ENCODE measurements at places on chromosomes 1 and 21.

DNA sequence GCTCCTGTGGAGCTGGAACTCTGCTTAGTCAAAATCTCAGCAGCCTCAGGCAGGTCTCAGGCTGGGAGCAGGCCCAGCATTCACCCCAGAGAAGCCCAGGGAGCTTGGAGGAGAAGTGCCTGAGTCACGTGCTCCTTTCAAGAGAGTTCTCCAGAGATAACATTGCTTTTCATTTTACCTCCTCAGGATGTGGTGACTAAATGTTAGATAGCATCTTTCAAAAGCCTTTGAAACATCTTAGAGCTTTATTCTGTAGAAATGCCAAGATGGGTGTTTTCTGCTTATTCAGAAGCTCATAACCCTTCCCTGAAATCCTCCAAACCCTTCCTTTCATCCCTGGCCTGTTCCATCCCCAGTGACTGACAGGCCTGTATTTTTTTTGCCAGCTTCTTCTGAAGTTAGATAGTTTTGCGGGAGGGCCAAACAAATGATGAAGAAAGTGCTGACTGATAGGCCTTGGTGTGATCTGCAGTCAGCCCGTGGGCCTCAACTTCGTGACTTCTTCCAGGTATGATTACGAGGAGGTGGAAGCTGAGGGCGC lies 58.0 kb downstream of the PGM1 start:
- DNase-seq = no peak

- no peak for DNase-seq
Observed at GRCh38 chr1:115473986-115474565, 136.0 kb upstream of the NGF start.

GRCh38 chr1:175968486-175969172 lies 225.2 kb upstream of the TNR start:
- DNase-seq = no peak

DNA sequence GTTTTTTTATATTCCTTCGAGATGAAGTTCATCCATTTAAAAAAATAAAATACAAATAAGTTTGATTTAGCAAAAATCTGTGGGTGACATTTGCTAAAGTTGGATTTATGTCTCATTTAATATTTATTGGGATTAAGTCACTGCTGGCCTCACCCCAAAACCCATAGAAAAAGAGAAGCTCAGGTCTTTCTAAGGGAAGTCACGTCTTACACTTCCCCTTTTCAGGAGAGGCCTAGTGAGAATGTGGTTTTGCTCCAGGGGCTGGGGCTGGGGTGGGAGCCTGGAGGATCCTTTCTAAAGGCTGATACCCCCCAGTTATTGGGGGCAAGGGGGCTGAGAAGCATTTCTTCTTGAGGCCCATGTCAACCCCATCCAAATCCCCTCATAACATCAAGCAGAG lies 300.3 kb downstream of the DSCAM start:
- no peak for DNase-seq

- DNase-seq = no peak
Observed at GRCh38 chr21:18549214-18549905, 145.8 kb upstream of the TMPRSS15 start.

GRCh38 chr1:202160377-202160940 lies at the start of gene PTPN7:
PTPN7 (minus strand) TSS chr1:202160602; CDS start chr1:202159402, 1,200 bp downstream.
- no peak for DNase-seq

DNA sequence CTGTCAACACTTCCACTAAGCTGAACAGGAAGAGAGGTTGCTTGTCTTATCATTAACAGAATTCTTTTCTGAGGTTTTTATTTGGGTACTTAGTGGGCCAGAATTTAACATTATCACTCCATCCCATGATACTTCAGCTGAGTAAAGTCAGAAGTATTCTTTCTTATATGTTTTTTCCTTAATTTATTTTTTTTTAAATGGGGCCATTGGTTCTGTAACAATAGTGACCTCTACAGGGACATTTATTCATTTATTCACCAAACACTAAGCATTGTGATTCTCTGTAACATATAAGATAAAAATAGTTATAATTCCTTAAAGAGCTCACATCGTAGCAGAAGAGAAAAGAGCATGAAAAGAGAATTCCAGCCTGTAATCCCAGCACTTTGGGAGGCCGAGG lies 9.8 kb downstream of the GREM2 start:
- DNase-seq = no peak

GRCh38 chr1:212966616-212967015 lies 16.3 kb downstream of the VASH2 start:
- DNase-seq = no peak

- DNase-seq = no peak
Observed at GRCh38 chr1:207964195-207964966, 53.5 kb upstream of the CD34 start.

- DNase-seq = no peak
Observed at GRCh38 chr1:60359431-60359830, 285.9 kb upstream of the C1orf87 start.

DNA sequence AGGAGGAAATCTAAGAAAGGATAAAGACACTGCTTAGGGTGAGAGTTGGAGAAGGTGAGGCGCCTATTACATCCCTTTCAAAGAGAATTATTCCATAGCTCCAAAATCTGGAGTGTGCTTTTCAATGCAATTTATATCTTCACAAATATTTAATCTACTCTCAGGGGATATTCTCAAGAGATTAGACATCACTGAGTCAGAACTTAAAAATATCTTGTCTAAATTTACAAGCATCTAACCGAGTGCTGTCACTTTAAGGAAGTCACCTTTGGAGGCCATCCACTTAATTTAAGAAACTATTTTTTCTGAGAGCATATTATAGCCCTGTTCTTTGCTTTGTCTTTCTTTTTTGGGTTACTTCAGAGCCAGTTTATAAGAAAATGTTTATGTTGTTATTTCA lies 134.6 kb downstream of the TNFSF18 start:
- DNase-seq = no peak

GRCh38 chr1:4108758-4109627 lies 208.9 kb upstream of the C1orf174 start:
- no peak for DNase-seq

DNA sequence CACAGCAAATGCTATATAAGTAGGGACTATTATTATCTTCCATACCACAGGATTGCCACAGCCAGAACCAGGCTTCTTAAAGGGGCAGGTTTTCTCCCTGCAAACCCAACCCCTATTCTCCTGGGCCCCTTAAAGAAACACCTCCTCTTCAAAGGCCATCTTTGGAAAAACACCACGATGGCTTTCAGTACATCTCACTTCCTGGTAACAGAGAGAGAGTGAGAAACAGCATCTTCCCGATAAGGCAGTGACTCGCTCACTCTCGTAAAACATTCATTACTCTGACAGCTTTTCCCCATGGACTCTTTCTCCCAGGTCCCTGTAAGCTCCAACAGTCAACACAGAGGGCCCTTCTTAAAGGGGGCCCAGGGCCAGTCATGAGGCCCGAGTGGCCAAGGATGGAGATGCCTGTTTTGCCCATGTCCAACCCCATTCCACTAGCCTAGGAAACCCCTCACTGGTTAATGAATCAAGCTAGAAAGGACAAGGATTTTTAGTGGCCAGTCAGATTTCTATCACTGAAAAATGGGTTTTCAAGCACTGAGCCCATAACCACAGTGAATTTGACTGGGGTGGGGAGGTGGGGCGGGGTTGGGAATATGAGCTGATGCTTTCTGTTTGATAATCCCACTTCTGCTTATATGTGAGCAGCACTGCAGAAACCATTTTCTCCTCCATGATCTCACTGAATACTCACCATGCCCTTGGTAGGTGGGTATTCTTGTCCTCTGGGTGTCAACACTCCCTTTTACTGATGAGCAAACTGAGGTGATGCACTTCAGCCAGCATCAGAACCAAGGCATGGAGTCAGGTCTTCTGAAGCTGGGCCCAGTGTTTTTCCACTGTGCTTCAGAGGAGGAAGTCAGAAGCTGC lies 3.6 kb upstream of the NAV1 start:
- DNase-seq = no peak

GRCh38 chr1:47995306-47996050 lies 1.7 kb downstream of the TRABD2B start:
- no peak for DNase-seq

DNA sequence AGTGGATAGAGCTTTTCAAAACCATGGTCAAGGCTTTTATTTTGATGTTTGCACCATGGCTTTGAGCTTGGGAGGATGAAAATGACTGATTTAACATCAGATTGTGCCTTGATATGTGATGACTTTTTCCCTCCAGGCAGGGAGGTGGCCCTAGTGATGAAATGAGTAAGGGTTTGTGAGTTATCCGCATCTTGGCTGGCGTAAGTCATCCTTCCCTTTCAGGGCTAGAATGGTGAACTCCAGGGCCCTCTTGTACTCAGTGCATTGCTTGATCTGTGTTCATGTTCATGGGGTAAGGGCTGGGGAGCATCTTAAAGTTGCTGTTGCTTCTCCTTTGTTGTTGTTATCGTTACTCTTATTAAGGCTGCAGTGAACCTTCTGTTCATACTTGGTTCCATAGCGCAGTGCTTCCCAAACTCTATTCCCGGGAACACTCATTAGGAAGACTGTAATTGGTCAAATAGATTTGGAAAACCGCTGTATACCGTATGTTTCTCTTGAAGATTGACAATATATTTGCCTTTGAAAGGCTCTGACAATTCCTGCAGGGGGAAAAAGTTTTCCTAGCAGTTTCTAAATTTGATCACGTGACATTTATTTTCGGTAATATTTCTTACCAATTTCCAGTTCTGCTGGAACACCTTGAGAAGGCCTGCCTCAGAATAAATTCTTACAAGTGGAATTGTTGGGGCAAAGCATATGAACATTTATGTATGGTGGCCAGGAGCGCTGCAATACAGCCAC lies 23.1 kb downstream of the GPR137B start:
- no peak for DNase-seq

DNA sequence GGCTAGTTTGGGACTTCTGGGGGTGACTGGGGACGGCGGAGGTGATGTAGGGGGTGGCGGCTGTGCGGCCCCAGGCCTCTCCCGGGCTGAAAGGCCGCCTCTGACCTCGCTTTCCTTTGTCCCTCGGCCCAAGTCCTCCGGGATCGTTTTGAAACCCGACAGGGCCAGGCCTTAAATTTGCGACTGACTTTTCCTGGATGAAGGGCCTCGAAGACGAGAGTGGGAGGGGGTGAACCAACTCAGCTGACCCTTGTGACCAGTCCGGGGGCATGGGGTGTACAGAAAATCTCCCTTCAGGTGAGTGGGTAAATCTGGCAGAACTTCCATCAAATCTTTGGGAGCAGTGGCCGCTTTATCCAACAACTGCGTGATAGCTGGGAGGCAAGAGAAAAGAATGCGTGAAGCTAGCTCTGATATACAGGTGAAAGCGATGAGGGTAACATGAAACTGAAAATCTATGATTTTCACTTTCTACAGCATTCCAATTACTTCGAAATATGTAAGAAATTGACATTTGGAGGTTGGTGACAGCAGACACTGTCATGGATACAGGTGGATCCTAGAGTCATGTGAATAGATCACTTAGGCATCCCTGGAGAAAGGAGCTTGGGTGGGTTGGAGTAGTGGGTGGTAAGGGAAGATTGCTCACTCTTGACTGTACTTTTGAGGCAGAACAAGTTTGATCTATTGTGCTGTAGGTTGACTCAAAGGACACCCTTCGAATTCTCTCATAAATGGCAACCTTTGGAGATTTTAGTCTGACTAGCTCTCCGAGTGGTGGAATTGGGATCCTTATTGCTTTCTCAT lies 885 bp downstream of the AHCYL1 start:
- no peak for DNase-seq

GRCh38 chr1:214328770-214329469 lies 48.0 kb downstream of the SMYD2 start:
- peak; percentile 84 for DNase-seq

- DNase-seq = no peak
Observed at GRCh38 chr1:244735404-244735803, 82.5 kb downstream of the DESI2 start.

DNA sequence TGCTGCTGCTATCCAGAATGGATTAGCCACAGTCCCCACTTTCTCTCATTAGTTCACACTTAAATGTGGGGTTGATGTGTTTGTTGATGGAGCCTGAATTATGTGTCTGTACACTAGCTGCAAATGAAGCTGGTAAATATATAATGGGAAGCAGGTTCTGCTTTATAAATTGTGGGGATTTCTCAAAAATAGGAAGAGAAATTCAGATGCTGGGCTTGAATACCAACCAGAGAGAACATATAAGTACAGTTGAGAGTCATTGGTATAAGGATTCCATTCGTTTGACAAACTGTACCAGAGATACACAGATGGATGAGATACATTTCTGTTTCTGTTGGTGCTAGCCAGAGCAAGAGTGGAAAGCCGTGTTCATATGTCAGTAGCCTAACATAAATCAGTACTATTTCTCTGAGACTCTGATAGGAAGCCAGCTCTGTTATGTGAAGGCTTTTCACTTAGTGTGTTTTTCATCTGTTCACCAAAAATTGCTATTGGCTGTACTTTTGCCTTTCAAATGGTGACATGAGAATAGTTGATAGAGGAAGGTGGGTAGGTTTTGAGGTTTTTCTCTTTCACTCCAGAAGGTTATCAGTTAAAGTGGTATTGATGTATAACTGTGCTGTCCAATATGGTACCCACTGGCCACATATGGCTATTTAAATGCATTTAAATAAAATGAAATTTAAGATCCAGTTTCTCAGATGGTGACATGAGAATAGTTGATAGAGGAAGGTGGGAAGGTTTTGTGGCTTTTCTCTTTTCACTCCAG lies 15.6 kb downstream of the SMG7 start:
- DNase-seq = no peak

- DNase-seq = no peak
Observed at GRCh38 chr1:209062863-209063262, 520.7 kb upstream of the CAMK1G start.

DNA sequence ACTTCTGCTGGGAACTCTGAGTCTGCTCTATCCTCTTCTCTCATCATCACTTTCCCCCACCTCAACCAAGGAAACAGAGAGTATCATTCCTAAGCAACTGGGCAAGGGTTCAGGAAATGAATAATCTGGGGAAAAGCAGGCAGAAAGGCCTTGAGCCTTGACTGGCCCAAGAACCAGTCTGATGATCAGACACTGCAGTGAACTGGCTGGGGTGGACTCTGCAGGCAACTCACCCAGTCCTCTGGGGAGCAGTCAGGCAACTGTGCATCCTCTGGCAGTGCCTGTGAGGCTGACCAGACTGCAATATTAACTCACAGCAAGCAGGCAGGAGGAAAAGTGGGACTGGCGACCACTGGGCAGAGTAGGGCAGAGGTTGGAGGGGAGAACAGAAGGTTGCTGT lies 991 bp downstream of the ANKRD35 start:
- DNase-seq = no peak

DNA sequence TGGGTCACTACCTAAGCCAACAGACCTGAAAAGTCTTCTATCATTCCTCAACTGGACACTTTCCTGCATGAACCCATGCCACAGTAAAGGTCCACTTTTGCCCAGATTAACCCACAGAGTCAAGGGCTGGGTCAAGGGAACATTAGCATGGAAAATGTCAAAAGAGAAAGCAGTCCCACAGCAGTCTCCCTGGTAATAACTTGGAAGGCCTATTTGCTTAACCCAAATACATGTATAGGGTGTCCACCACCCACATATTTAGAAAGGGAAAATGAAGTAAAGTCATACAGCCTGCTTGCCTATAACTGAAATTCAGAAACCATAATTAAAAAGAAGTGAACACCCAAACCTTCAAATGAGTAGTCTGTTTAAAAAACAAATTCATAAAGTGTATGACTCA lies 16.1 kb upstream of the HSD3B1 start:
- no peak for DNase-seq

- DNase-seq = no peak
Observed at GRCh38 chr1:41097105-41097504, 75.6 kb upstream of the SLFNL1 start.
